ENCODE measurements at places on chromosomes 1 and 21. TPM values are rescaled to one million over a fixed set of nuclear protein-coding genes. Genes with fewer than 3 reads are reported as not detected.

The RGS13 gene
- not detected for total RNA-seq

The IQGAP3 gene
- total RNA-seq, result 0.58 TPM

The SH2D2A gene
- not detected for total RNA-seq

The DIPK1A gene
- total RNA-seq, result 4.7 TPM

The TMEM269 gene
- total RNA-seq, result under 0.01 TPM

The MFAP2 gene
- total RNA-seq, result 118 TPM

The FAM163A gene
- not detected for total RNA-seq

The LRRC8D gene
- 29.8 TPM for total RNA-seq

The NGF gene
- 22.8 TPM for total RNA-seq

The FMN2 gene
- total RNA-seq, result 0.26 TPM

The LDLRAP1 gene
- total RNA-seq, result 32.7 TPM

The SLFNL1 gene
- 0.58 TPM for total RNA-seq

The GJC2 gene
- 0.60 TPM for total RNA-seq

The SLC30A1 gene
- 9.7 TPM for total RNA-seq

All from pericardium fibroblast (primary cell).